ENCODE measurements at places on chromosomes 1 and 21. TPM values are rescaled to one million over a fixed set of nuclear protein-coding genes. Genes with fewer than 3 reads are reported as not detected.

Gene MPZ
- 4.5 TPM for total RNA-seq

Gene KCNJ9
- not detected for total RNA-seq

Gene ZBTB8A
- total RNA-seq = 8.9 TPM

Gene CLCA4
- total RNA-seq = not detected

Gene TLR5
- total RNA-seq = 3.9 TPM

Gene UBXN10
- total RNA-seq = 2.8 TPM

Gene PLK3
- total RNA-seq = 11.8 TPM

Gene IQCC
- 5.1 TPM for total RNA-seq

Gene FOXD2
- 0.05 TPM for total RNA-seq

Gene C1orf21
- 11.3 TPM for total RNA-seq

Data from progenitor cell of endocrine pancreas (in vitro differentiated cells).